Omental fat pad (tissue), 4 donors: ENCODE measurements at places on chromosomes 6 and 20. TPM values are rescaled to one million over a fixed set of nuclear protein-coding genes. Genes with fewer than 3 reads are reported as not detected.

- DNase-seq, result no peak
Observed at GRCh38 chr6:167398214-167399050, 73.5 kb downstream of the TTLL2 start.

DNA sequence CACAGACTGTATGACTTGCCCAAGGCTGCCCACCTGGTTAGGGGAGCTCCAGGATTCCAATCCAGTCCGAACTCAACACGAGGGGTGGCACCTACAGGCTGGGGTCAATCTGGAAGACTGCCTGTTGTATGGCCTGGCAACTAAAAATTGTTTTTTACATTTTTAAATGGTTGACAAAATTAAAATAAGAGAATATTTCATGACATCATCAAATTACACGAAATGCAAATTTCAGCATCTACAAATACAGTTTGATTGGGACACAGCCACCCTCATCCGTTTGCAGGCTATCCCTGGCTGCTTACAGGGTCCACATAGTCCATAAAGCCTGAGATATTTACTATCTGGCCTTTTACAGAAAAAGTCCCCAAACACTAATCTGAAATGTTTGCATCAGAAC is 235.9 kb upstream of the GMDS start:
- DNase-seq, result no peak

DNA sequence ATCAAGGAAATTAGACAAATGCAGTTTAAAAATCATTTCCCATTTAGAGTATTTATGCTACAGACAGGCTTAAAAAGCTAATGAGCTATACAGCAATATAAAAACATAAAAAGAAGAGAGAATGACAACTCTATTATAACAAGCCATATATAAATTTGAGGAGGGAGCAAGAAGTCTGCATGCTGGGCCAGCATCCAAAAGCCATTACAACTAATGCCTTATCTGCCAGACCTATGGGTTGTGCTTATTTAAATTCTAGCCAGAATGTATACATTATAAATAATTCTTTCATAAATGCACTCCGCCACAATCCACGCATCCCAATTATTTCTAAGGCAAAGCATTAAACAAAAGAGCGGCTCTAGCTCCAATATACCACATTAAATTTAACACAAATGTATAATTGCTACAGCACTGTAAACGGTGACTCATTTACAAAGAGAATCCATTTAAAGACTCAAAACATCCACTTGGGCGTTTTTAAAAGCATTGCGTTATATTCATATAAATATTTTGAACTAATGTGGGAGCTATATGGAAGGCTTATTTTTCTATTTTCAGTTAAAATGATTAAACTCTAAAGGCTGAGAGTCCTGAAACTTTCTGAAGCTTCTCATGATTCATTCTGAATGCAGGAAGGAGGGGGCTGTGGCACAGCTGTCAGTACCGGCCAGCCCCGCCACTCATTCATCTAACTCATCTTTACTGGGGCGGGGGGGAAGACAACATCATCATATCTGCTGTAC is 37.7 kb upstream of the RAB22A start:
- DNase-seq, result no peak

- no peak for DNase-seq
Observed at GRCh38 chr6:152463164-152463563, 174.0 kb downstream of the SYNE1 start.

DNA sequence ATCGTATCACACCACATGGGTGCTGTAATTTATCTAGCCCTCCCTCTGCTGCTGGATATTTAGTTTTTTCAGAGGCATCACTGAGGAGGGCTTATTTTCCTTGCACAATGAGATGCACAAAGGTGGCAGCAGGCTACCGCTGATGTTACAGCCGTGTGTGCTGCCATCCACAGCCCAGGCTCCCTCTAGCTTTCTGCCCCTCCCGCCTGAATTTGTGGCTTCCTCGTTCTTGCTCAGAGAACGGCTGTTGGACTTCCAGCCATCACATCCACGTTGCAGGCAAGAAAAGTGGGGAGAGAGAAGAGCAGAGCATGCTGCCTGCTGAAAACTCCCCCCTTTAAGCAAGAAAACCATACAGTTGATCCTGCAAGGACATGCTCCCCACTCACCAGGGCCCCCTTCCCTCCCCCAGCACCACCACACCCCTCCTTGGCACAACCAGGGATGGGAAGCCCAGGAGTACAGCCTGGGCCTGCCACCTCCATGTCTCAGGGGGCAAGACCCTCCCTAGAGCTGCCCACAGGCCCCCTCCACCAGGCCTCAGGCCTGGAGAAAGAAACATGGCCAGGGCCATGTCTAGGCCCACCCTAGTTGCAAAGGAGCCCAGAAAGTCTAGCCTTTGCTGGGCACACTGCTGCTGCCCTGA is 102.6 kb downstream of the MRPL14 start:
- peak; percentile 5 for DNase-seq

DNA sequence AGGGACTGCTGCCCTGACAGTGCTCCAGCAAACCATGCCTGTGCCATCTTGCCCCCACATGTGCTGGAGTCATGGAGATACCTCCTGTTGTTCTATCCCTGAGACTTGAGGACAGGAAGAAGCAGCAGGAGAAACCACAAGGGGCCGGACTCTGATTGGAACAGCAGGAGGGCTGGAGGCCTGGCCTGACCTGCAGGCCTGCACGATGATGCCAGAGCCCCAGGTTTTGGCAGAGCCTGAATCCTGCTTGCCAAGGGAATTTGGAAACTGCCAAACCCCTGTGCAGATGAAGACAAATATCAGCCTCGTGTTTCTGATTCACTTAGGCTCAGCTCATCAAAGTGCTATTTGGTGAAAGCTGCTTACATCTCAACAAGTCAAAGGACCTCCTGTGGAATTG is 177.6 kb downstream of the MAFB start:
- DNase-seq, result no peak

- DNase-seq, result no peak
Observed at GRCh38 chr6:47476781-47477496, 650 bp upstream of the CD2AP start.

GRCh38 chr6:31356216-31356945 is 598 bp downstream of the HLA-B start:
- no peak for DNase-seq

DNA sequence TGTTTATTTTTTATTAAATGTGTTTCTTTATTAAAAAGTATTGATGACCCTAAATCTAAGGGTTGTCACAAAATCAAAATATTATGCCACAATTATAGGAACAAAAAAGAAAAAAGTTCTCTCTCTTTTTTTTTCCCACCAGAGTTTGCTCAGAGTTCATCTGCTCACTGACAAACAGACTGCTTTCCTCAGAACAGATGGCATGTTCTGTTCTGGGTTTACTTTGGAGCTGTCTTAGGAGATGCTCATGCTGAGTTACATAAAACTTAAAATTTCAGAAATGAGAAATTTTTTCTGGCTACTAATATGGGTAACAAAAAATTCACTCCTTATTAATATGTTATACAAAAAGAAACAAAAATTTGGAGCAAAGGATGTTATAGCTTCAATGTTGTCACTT is 30.3 kb downstream of the STK38 start:
- no peak for DNase-seq

DNA sequence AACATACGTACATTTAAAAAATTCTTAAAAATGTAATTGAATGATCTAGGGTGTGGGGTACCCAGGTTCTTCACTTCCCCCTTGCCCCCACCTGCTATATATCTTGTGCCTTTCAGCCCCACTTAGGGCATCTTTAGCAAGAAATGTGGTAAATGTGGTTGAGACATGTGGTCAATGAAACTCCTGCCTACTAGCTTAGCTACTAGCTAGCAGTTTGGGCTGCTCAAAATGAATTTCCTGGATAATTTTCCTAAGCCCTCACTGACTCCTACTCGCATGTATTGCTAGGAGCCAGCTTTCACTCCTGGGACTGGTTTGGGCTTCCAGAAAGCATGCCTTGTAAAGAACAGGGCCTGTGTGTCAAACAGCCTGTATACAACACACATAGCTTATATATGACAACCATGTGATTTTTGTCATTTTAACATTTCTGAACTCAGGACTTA is 257.3 kb downstream of the ATXN1 start:
- no peak for DNase-seq

- DNase-seq, result no peak
Observed at GRCh38 chr20:47775039-47775438, 10.2 kb downstream of the SULF2 start.

GRCh38 chr20:64223526-64224067 is 32.0 kb upstream of the PCMTD2 start:
- no peak for DNase-seq

DNA sequence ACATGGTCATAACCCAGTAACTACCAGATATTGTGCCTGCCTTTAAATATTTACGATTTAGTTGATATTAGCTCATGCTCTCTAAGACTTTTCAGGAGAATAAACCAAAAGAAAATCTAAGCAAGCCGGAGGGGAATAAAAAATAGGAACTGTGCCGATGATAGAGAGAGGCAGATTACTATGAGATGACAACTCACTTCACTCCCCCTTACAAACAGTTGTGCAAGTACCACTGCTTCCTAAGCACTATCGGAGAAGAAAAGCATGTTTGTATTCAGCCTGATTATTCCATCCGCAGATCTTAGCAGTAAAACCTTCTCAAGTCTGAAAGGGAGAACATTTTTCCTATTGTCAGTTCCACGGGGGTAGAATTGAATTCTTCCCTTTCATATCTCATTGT is 294.4 kb downstream of the KCNQ5 start:
- DNase-seq, result no peak

DNA sequence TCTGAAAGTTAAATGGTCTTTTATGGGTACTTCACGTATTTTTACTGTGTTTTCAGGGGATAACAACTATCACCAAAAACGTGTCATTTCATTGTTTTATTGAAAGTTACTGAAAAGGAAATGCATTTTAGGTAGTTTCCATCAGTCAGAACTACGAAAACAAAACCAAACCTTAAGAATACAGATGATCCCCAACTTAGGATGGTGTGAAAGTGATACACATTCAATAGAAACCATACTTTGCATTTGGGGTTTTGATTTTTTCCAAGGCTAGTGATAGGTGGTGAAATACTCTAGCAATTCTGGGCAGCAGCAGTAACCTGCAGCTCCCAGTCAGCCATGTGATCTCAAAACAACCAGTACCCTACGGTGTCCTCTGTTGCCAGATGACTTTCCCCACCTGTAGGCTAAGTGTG is 25.9 kb upstream of the EFHC1 start:
- DNase-seq, result no peak

- DNase-seq, result no peak
Observed at GRCh38 chr6:30490026-30490876, 942 bp downstream of the HLA-E start.

- DNase-seq, result no peak
Observed at GRCh38 chr6:127794405-127794804, 106.5 kb downstream of the THEMIS start.

DNA sequence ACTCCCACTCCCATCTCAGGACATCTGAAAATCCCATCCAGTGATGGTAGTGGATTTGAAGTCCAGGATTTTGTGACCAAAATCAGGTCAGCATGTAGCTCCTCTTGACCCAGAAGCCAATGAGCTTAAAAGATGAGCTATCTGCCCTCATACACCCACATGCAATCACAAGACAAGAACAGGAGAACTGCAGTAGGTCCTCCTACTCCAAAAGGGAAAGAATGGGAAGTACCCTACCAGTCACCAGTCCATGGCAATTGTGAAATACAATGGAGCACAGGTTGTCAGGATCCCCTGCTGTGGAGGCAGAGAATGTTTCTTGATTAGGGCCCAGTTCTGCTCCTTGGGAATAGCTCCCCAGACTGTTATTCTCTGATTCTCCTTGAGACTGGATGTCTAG is 347.3 kb upstream of the CNR1 start:
- no peak for DNase-seq

GRCh38 chr6:131586543-131586942 is 13.5 kb downstream of the ARG1 start:
- no peak for DNase-seq

- peak; percentile 43 for DNase-seq
Observed at GRCh38 chr6:41463062-41463930, 82.9 kb upstream of the FOXP4 start.

- DNase-seq, result no peak
Observed at GRCh38 chr6:133977983-133978895, 25.2 kb downstream of the TBPL1 start.

- no peak for DNase-seq
Observed at GRCh38 chr6:135268740-135269139, 87.6 kb downstream of the MYB start.

- no peak for DNase-seq
Observed at GRCh38 chr6:33118525-33119123, 42.8 kb downstream of the HLA-DPB1 start.

DNA sequence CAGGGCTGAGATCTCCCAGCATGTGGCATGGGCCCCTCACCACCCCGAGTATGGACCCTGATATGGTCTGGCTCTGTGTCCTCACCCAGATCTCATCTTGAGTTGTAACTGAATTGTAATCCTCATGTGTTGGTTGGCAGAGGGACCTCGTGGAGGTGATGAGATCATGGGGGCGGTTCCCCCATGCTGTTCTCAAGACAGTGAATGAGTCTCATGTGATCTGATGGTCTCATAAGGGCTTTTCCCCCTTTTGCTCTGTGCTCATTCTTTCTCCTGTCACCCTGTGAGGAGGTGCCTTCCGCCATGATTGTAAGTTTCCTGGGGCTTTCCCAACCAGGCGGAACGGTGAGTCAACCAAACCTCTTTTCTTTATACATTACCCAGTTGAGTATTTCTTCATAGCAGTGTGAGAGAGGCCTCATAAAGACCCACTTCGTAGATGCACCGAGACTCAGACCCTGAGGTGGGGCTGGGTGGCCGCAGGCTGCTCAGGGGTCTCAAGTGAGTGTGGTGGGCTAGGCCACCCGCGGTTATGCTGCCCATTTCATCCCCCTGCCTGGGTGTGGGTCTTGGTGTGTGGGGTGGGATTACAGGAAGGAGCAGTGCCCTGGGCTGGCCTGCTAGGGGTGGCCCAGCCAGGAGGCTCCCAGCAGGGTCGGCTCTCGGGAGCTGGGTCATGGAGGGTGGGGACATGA is 26.2 kb upstream of the GATA5 start:
- no peak for DNase-seq

DNA sequence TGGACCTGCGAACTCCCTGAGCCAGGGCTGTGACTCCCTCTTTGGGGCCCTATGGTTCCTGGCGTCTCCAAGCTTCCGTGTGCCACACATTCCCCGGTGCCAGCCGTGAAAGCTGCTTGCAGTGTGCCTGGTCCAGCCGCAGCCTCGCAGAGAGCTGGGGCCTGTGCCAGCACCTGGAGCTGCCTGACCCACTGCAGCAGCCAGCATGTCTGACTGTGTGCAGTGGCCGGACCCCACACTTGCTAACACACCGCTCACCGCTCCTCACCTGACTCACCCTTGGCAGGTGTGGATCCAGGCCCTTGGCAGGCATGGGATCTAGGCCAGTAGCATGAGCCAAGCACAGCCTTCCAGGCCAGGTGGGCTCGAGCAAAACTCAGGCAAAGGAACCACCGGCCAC is 227.5 kb downstream of the OTOR start:
- no peak for DNase-seq

- no peak for DNase-seq
Observed at GRCh38 chr6:97280766-97281165, 2.2 kb downstream of the MMS22L start.

- no peak for DNase-seq
Observed at GRCh38 chr6:138645976-138646640, 127.5 kb upstream of the CCDC28A start.

Gene ASIP
- not detected for total RNA-seq

Gene ARID1B
- total RNA-seq, result 79.4 TPM

Gene SFTA2
- total RNA-seq, result not detected

Gene RHAG
- total RNA-seq, result not detected

Gene APOM
- 4.7 TPM for total RNA-seq

Gene HCRTR2
- total RNA-seq, result not detected

Gene PCSK2
- total RNA-seq, result 0.63 TPM

Gene PPP1R16B
- 7.1 TPM for total RNA-seq

Gene DEFB132
- total RNA-seq, result 1.6 TPM

Gene CPXM1
- 22.1 TPM for total RNA-seq

Gene SIRPB2
- total RNA-seq, result 30.3 TPM

Gene TFAP2A
- not detected for total RNA-seq

Gene FAM83D
- total RNA-seq, result 1.3 TPM
